ENCODE measurements at places on chromosomes 3 and 15. TPM values are rescaled to one million over a fixed set of nuclear protein-coding genes. Genes with fewer than 3 reads are reported as not detected.

- no peak for DNase-seq
- no peaks in the 10 kb centered on the region for H3K36me3 ChIP-seq
- no peak overlapping the region for H3K27ac ChIP-seq
- H3K27me3 ChIP-seq: no peaks in the 10 kb centered on the region
- H3K4me1 ChIP-seq: no peaks in the 10 kb centered on the region
Observed at GRCh38 chr3:112466020-112466419, 33.3 kb downstream of the BTLA start.

GRCh38 chr3:151213151-151213550 lies 10.1 kb upstream of the GPR171 start:
- no peak for DNase-seq
- H3K4me1 ChIP-seq: no peaks in the 10 kb centered on the region
- H3K36me3 ChIP-seq: no peaks in the 10 kb centered on the region
- no peak overlapping the region for H3K4me3 ChIP-seq
- no peak overlapping the region for H3K27ac ChIP-seq

DNA sequence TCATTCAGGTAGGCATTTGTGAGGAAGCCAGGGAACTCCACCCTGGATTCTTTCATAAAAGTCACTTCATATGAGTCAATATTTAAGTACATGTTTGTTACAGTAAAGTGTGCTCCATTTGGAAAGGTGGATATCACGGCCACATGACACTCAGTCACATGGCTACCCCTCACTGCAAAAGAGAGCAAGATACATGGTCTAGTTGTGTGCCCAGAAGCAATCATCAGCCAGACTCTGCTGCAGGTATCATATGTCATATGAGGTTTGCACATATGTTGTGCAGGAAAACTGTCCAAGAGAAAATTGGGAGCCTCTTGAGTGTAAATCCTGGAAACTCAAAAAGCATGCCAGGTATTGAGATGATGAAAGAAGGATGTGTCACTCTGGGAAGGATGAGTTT lies 55.0 kb upstream of the NMNAT3 start:
- no peak for DNase-seq
- H3K36me3 ChIP-seq: no peaks in the 10 kb centered on the region
- no peak overlapping the region for H3K27ac ChIP-seq
- H3K27me3 ChIP-seq: no peaks in the 10 kb centered on the region

DNA sequence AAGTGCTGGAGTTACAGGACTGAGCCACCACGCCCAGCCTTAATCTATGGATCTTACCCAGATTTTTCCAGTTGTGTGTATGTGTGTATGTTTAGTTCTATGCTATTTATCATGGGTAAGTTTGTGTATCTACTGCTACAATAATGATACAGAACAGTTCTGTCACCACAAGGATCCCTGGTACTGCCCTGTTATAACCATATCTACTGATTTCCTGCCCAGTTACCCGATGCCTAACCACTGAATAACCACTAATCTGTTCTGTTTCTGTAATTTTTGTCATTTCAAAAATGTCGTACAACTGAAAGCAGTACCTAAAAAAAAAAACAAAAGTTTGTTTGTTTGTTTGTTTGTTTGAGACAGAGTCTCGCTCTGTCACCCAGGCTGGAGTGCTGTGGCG lies 123.7 kb upstream of the RAP2B start:
- H3K27me3 ChIP-seq: no peaks in the 10 kb centered on the region
- H3K4me3 ChIP-seq: no peak overlapping the region
- H3K4me1 ChIP-seq: no peaks in the 10 kb centered on the region
- no peak overlapping the region for H3K27ac ChIP-seq
- no peak for DNase-seq
- no peaks in the 10 kb centered on the region for H3K36me3 ChIP-seq

GRCh38 chr3:82128271-82128670 lies 366.8 kb upstream of the GBE1 start:
- no peak overlapping the region for H3K4me3 ChIP-seq
- no peaks in the 10 kb centered on the region for H3K27me3 ChIP-seq
- no peak for DNase-seq
- no peak overlapping the region for H3K27ac ChIP-seq

DNA sequence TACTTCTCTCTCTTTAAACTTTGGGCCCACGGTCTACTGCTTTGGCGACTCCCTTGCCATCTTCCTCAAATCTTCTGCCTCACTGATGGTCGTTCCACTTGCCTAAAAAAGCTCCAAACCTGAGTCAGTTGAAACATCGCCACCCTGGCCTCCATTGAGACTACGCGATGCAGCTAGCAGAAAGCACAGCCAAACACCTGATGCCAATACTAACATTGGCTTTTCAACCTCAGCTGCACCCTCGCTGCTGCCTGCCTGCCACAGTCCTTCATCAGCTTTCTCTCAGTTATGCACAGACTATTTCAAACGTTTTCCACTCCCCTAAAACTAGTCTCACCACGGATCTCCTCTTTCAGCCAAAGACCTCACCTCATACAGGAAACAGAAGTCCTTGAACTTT lies 214.2 kb upstream of the TMCO5A start:
- no peaks in the 10 kb centered on the region for H3K4me1 ChIP-seq
- no peak for DNase-seq
- H3K27me3 ChIP-seq: no peaks in the 10 kb centered on the region

DNA sequence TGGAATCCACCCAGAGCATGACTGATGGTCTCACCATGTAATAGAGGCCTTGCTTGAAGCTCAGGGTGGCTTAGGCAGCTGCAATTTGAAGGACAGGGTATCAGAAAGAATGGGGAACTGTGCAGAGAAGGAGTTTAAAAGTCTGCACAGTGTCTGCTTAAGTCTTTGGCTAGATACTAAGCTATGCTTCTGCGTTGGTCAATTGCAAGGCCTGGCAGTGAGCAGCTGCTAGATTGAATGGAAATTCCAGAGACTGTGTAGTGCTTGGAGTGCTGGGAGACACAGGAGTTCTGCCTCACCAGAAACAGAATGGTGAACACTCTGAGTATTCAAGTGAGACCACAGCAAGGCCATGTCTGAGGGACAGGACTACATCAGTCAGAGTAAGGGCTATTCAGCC lies 17.3 kb upstream of the ATP10A start:
- no peak overlapping the region for H3K4me3 ChIP-seq
- H3K36me3 ChIP-seq: no peaks in the 10 kb centered on the region
- no peak for DNase-seq
- H3K27me3 ChIP-seq: no peaks in the 10 kb centered on the region

DNA sequence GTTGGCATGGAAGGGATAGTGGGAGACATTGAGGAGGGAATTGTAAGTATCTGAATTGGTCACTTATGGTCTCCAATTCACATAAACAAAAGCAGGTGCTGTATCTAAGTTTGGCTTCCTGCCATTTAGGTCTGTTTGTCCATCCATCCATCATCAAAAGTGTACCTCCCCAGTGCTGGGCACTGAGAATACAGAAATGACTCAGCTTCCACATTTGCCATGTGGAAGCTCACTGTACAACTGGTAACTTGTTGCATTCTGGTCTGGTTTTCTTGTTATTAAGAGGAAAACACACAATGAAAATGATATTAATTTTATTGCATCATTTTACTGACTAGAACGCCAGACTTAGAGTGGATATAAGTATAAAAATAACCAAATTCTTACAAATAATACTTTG lies 30.9 kb upstream of the MUC13 start:
- H3K27ac ChIP-seq: no peak overlapping the region
- no peaks in the 10 kb centered on the region for H3K36me3 ChIP-seq

- no peaks in the 10 kb centered on the region for H3K27me3 ChIP-seq
- peak overlapping the region; percentile 52 for H3K4me3 ChIP-seq
- peak overlapping the region; percentile 84 for H3K27ac ChIP-seq
- peak; percentile 90 for DNase-seq
Observed at GRCh38 chr3:131361464-131362421, 19.8 kb upstream of the NUDT16 start.

DNA sequence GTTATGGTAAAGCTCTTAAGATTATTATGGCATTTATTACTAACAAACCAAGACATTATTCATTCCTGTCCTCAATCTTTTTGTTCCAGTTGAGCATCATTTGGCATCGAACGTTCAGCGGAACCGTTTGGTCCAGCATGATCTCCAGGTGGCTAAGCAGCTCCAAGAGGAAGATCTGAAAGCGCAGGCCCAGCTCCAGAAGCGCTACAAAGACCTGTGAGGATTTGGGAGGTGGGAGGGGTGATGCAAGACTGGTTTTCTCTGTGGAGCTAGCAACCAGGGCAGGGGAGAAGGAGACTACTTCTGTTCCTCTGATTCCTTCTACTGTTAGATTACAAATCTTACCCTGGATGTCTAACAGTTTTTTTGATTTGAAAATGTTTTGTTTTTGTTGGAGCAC lies 27.6 kb upstream of the UTS2B start:
- H3K4me1 ChIP-seq: no peaks in the 10 kb centered on the region
- H3K27ac ChIP-seq: no peak overlapping the region
- no peak overlapping the region for H3K4me3 ChIP-seq
- DNase-seq: no peak
- H3K36me3 ChIP-seq: no peaks in the 10 kb centered on the region

- H3K27ac ChIP-seq: peak overlapping the region; percentile 9
- DNase-seq: no peak
- no peaks in the 10 kb centered on the region for H3K27me3 ChIP-seq
Observed at GRCh38 chr3:29718661-29719065, 437.8 kb downstream of the RBMS3 start.

- H3K4me1 ChIP-seq: peaks cover 20% of the 10 kb centered on the region
- H3K27ac ChIP-seq: peak overlapping the region; percentile 82
- peak; percentile 65 for DNase-seq
- H3K4me3 ChIP-seq: no peak overlapping the region
- H3K36me3 ChIP-seq: no peaks in the 10 kb centered on the region
- no peaks in the 10 kb centered on the region for H3K27me3 ChIP-seq
Observed at GRCh38 chr3:38031022-38031994, 1.9 kb upstream of the PLCD1 start.

GRCh38 chr15:98946301-98947255 lies 61.0 kb downstream of the PGPEP1L start:
- peaks cover 11% of the 10 kb centered on the region for H3K4me1 ChIP-seq
- no peaks in the 10 kb centered on the region for H3K27me3 ChIP-seq
- H3K4me3 ChIP-seq: no peak overlapping the region
- DNase-seq: no peak

DNA sequence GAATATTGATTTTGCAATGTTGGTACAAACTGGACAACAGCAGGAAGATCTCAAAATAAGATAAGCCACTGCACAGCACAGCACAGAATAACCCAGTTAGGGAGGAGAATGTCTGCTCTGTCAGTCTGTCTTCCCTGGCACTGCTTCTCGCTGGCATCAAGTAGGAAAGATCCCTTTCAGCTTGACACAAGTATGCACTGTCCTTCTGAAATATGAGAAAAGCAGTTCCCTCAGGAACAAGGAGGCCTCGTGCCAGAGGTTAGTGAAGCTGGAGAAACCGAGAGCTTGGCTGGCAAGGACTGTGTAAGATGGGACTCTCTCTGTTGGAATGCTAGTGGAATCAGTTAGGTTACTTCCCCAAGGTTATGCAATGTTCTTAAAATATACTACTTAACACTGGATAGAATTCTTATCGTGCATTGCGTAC lies 59.1 kb downstream of the FMN1 start:
- H3K27ac ChIP-seq: peak overlapping the region; percentile 7
- H3K4me1 ChIP-seq: no peaks in the 10 kb centered on the region
- no peaks in the 10 kb centered on the region for H3K36me3 ChIP-seq
- DNase-seq: peak; percentile 68
- no peak overlapping the region for H3K4me3 ChIP-seq
- no peaks in the 10 kb centered on the region for H3K27me3 ChIP-seq

DNA sequence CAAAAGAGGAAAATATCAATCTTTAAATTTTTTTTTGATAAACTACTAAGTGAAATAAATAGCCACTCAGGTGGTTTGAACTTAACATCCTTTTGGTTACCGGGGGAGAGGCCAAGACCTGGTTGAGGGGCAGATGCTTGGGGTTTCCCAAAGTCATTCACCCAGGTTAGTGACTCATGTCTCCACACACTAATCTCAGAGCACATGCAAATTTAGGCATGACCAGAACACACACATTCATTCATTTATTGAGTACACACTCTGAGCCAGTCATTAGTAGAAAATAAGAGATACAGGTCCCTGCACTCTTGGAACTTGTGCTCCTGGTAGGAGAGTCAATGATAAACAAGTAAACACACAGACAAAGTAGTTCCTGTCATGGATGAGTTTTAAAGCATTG lies 7.3 kb downstream of the ILDR1 start:
- H3K27ac ChIP-seq: no peak overlapping the region
- H3K4me3 ChIP-seq: no peak overlapping the region
- no peaks in the 10 kb centered on the region for H3K27me3 ChIP-seq

GRCh38 chr3:189981668-189982067 lies 139.0 kb downstream of the P3H2 start:
- no peak overlapping the region for H3K4me3 ChIP-seq
- peak overlapping the region; percentile 33 for H3K27ac ChIP-seq
- H3K4me1 ChIP-seq: peaks cover 9% of the 10 kb centered on the region
- no peaks in the 10 kb centered on the region for H3K27me3 ChIP-seq
- no peaks in the 10 kb centered on the region for H3K36me3 ChIP-seq

- H3K27ac ChIP-seq: no peak overlapping the region
- H3K4me3 ChIP-seq: no peak overlapping the region
- H3K27me3 ChIP-seq: no peaks in the 10 kb centered on the region
Observed at GRCh38 chr3:112376241-112376911, 43.4 kb downstream of the CD200 start.

DNA sequence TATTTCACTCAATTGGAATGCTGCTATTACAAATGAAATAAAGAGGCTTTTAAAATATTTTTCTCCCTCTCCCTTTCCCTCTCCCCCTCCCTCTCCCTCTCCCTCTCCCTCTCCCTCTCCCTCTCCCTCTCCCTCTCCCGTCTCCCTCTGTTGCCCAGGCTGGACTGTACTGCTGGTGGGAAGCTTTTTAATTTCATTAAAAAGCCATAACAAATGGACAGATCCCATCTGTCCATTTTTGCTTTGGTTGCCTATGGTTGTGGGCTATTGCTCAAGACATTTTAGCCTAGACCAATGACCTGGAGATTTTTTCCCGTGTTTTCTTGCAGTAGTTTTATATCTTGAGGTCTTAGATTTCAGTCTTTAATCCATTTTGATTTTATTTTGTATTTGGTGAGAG lies 107.2 kb upstream of the LRRC3B start:
- no peak overlapping the region for H3K4me3 ChIP-seq
- H3K27ac ChIP-seq: no peak overlapping the region
- no peak for DNase-seq

GRCh38 chr3:77039606-77040171 lies at the start of gene ROBO2:
ROBO2 (plus strand) TSS chr3:77040099; CDS start chr3:77040786, 687 bp downstream.
- DNase-seq: no peak
- peak within 1 kb of the TSS; percentile 51 for H3K4me3 ChIP-seq
- H3K4me1 ChIP-seq: peaks cover 11% of the 10 kb centered on the region

GRCh38 chr3:117786349-117786748 lies 1076.8 kb downstream of the TUSC7 start:
- H3K4me3 ChIP-seq: no peak overlapping the region
- no peaks in the 10 kb centered on the region for H3K36me3 ChIP-seq

The CHST13 gene
- total RNA-seq: 0.29 TPM

The TGM5 gene
- total RNA-seq: 2.7 TPM

The DGKG gene
- total RNA-seq: 2.1 TPM

The CADM2 gene
- 7.4 TPM for total RNA-seq

The TRPM1 gene
- total RNA-seq: not detected

The TMF1 gene
- 50.1 TPM for total RNA-seq

The EFHB gene
- total RNA-seq: 2.6 TPM

The PLSCR5 gene
- total RNA-seq: not detected

The VEPH1 gene
- total RNA-seq: under 0.01 TPM

The FAM81A gene
- 1.2 TPM for total RNA-seq

The DUOX2 gene
- 0.16 TPM for total RNA-seq

The ZBTB47 gene
- total RNA-seq: 45.2 TPM

The DMXL2 gene
- total RNA-seq: 28.5 TPM

The CSTA gene
- total RNA-seq: 9.1 TPM

The SLC22A14 gene
- total RNA-seq: 0.29 TPM

The TMC3 gene
- total RNA-seq: not detected

The IL20RB gene
- 1.6 TPM for total RNA-seq
